ENCODE measurements at places on chromosomes 12 and 14.
A peak's percentile ranks its signal among the peaks of the same experiment; 100 is the strongest.

DNA sequence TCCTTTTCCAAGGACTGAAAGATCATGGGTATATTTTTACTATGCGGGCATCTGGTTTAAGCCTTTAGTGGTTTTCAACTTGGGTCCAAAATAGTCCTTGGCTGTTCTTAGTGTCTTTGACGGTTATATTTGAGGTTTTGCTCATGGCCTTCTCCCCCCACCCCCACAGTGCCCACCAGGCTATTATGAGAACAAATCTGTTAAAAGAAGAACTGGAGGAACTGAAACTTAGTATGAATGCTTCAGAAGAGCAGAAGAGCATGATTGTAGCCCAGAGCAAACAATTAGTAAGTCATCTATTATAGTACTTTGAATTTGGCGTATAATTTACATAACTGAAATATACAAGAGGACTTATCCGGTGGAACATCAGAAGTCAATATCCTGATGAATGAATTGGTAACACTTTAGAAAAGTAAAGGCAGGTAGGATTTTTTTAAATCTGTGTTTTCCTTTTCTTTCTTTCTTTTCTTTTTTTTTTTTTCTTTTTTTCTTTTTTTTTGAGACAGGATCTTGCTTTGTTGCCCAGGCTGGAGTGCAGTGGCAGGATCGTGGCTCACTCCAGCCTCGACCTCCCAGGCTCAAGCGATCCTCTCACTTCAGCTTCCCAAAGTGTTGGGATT lies 71.8 kb upstream of the BCAT1 start:
- no peak for DNase-seq

DNA sequence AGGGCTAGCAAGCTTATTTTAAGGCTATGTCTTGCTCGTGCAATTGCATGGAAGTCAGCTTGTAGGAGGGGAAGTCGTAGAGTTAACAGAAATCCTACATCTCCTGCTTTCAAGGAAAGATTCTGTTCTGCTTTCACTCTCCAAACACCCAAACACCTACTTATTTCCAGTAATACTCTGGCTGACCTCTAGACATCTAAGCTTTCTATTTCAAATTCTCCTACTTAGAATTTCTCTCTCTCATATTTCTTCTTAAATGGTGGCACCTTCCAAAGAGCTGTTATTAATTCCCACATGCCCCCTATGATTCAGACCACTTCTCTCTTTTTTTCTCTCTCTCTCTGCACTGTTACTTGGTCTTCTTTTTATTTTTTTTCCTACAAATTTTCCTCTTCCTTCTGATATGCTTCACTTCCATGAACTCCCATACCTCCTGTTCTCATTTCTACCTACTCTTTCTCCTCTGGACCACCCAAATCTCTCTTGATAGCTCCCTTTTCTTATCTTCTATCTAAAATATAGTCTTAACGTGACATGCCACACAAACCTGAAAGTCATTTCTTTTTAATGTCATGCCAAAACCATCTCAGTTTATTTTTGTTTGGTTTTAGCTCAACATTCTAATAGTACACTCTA lies 90.8 kb downstream of the RPS6KA5 start:
- DNase-seq = no peak

DNA sequence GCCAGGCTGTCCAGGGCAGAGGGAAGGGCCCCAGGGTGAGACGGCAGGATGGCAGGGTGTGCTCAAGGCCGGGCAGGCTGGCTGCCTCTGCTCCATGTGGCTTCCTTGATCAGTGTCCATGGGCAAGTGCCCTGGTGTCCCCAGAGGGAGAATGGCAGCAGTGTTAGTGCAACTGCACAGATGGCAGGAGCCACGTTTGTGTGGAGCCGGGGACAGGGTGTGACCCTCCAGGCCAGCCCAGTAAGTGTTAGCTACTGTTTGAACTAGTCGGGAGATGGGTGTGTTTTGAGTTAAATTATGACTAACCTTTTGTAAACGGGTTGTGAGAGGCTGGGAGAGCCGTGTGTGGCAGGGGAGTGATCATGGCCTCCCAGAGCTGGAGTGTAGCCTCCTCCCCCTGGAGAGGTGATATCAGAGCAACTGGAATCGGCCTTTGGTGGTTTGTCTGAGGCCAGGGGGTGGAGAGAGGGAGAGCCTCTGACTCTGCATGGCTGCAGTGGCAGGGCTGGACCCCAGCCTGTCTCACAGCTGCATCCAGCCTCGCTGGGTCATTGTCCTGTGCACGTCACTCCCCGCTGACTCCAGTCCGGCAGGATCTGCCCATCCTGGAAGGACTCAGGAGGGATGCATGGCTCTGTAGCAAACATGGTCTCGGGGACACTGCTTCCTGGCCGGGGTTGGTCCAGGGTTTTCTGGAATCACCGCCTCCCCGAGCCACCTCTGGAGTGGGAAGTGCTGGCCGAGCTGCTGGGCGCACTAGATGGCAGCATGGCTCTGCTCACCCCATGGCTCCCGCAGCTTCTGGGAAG lies 27.8 kb downstream of the AACS start:
- peak; percentile 13 for DNase-seq

GRCh38 chr12:94151582-94151981 lies 3.2 kb downstream of the PLXNC1 start:
- no peak for DNase-seq

DNA sequence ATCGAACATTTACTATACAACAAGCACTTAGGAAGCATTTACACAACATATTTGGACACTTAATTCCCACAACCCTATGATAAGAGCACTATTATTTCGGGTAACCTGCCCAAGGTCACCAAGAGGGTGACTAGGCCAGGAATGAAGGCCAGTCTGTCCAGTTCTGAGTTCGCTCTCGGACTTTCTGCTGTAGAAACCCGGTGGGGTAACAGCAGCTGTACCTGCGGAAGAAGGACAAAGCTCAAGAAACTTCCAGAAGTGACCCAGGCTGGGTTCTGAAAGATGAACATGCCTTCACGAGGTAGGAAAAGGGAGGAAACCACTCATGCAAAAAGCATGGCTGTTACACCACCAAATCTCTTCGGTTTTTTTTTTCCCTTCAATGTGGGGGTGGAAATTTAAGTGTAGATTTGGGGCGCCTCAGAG lies 10.8 kb downstream of the PLA2G1B start:
- no peak for DNase-seq

DNA sequence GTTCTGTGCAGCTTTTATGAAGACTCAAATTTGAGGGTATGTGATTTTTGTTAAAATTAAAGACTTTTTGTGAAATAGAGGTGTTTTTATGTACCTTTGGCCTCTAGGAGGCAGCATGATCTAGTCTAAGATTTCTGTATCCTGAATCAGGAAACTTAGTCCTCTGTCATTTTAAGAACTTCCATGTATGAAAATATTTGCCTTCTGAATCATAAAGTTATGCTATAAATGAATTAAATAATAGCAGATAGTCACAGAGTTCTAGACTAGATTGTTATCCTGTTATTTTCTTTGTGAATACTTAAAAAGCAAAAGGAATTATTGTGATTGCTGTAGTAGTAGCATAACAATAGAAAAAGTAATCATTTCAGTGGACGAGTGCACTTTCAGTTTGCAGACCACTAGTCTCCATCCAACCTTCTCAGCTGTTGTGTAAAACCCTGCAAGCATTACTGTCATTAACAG lies 56.3 kb downstream of the FGD4 start:
- DNase-seq = no peak

- DNase-seq = no peak
Measured at GRCh38 chr12:75892731-75893408, 138.7 kb downstream of the PHLDA1 start.

DNA sequence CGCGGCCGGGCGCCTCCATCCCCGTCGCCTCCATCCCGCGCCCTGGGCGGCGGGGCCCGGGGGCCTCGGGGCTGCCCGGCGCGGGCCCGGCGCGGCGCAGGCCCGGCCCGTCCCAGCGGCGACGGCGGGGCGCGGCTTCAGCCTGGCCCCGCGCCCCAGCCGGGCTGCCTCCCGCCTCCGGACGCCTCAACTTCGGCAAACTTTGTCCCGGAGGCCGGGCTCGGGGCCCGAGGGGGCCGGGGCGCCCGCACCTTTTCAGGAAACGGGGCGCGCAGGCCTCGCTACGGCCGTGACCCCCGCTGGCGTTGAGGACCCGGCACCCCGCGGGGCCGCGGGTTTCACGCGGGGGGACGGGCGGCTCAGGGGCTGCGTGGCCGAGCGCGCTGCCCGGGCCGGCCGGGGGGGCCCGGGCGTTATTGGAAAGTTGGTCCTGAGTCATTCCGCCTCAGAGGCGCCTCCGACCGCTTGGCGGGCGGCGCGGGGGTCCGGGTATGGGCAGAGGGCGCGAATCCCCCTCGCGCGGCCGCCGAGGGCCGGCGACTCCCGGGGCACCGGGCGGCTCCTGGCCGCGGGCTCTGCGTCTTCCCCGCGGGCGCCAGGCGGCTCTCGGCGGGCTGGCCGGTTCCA lies 575 bp downstream of the TRAF3 start:
- DNase-seq = no peak

DNA sequence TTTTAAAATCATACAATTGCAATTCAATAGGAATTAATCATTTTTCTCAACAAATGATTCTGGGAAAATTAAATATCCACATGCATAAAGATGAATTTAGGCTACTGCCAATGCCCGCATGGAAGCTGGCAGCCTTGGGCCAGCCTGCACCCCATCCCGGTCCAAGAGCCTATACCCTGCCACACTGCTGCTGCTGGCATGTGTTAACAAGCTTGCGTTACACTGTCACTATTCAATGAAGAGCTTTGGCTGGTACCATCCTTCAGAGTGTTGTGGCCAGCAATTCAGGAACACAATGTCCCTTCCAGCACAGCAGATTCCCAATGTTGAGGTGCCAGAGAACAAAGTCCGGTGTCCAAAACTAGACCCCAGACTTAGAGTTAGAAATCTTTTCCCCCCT lies 13.6 kb upstream of the TAS2R14 start:
- DNase-seq = no peak

- DNase-seq = no peak
Measured at GRCh38 chr12:68614105-68614679, 3.5 kb downstream of the RAP1B start.

DNA sequence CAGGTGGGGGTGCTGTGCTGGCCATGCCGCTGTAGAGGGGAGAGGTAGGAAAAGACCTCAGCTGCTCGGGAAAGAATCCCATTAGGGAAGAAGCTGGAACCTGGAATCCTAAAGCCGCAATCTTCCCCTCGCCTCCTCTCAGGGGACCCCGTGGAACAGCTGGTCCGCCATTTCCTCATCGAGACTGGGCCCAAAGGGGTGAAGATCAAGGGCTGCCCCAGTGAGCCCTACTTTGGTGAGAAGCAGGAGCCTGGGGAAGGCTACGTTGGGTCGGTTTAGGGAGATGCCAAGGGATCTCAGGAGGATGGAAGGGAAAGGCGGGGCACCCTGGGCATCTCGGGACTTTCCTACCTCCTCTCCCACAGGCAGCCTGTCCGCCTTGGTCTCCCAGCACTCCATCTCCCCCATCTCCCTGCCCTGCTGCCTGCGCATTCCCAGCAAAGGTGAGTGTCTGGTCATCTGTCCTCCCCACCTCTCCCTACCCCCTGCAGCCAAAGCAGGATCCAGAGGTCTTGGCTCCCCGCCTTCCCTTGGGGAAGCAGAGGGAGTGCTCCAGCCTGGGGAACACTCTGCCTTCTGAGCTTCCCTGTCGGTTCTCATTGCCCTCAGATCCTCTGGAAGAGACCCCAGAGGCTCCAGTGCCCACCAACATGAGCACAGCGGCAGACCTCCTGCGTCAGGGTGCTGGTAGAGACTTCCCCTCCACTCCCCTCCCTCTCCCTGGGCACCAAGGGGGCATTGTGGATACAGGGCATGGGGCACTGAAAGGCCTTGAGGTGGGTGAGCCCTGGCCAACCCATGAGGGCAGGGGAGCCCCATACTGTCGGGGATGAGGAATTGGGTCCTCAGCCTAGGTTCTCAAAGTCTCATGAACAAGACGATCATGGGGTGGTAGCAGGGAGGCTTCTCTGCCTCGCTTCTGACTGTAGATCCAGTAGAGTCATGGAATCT lies 12.4 kb downstream of the TNS2 start:
- no peak for DNase-seq
